ENCODE measurements at places on chromosomes 13 and 19. TPM values are rescaled to one million over a fixed set of nuclear protein-coding genes. Genes with fewer than 3 reads are reported as not detected.

Gene ZNF253
- total RNA-seq: 15.3 TPM

Gene SIGLEC10
- total RNA-seq: 33.8 TPM

Gene DHDH
- 0.60 TPM for total RNA-seq

Gene CERS1
- total RNA-seq: 0.50 TPM

Gene ATP4B
- 0.16 TPM for total RNA-seq

Gene ADAMTS10
- 48.8 TPM for total RNA-seq

Gene CEACAM20
- not detected for total RNA-seq

Gene C19orf67
- not detected for total RNA-seq

Gene SCEL
- 3.3 TPM for total RNA-seq

Gene PSG6
- total RNA-seq: not detected

Measured in kidney (tissue), 22 donors.